T-helper 17 cell (primary cell): ENCODE measurements at places on chromosomes 12 and 14. TPM values are rescaled to one million over a fixed set of nuclear protein-coding genes. Genes with fewer than 3 reads are reported as not detected.

DNA sequence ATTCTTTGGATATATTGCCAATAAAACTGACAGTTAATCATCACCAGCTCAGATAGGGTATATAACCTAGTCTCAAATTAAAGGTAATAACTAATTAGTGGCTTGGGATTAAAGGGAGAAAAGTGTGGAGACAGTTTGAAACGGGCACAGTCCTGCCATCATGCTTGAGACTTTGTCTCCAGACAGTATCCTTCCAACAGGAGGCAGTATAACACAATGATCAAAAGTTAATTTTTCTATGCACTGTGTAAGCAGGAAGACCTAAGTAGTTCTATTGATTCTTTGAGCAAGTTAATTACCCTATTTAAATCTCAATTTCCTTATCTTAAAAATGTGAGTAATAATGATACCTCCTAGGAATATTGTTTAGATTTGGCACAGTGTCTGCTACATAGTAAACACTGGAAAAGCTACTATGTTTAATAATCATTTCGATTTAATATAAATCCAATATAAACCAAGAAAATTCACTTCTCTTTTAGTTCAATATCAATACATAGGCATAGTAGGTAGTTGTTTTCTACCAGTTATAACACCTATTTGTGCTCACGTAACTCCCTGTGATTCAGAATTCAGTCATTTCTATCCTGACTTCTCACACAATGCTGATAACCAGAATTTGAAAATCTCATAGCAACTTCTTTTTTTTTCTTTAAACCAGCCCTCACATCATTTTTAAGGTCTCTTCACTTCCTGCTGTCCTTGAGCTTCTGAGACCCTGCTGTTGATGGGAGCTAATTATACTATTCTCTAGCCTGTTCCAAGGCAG is 53.7 kb downstream of the GALNT4 start:
- H3K36me3 ChIP-seq, result no peaks in the 10 kb centered on the region
- peak overlapping the region; percentile 41 for H3K27ac ChIP-seq
- no peaks in the 10 kb centered on the region for H3K27me3 ChIP-seq
- no peak for DNase-seq

The REM2 gene
- 7.2 TPM for total RNA-seq

GRCh38 chr12:46494424-46494823 is 121.9 kb upstream of the SLC38A2 start:
- no peaks in the 10 kb centered on the region for H3K27me3 ChIP-seq
- DNase-seq, result no peak
- no peaks in the 10 kb centered on the region for H3K36me3 ChIP-seq
- no peaks in the 10 kb centered on the region for H3K4me1 ChIP-seq
- H3K4me3 ChIP-seq, result no peak overlapping the region

DNA sequence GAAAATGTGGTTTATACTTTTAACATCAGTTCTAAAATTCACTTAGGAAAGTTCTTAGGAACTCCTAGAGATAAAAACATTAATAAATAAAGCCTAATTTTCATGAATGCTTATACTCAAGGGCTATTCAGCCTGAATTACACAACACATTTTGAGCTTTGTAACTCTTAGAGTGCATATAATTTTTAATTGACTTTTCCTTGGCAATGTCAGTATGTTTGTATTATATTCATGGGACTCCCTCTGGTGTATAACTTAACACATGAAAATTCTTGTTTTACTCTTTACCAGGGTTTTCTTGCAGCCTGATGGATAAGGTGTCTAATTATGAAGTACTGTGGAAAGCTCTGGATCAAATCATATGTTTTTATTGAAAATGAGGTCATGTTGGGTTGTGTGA is 150.6 kb upstream of the HMGA2 start:
- no peak overlapping the region for H3K27ac ChIP-seq
- DNase-seq, result no peak
- H3K36me3 ChIP-seq, result no peaks in the 10 kb centered on the region
- H3K4me3 ChIP-seq, result no peak overlapping the region
- peaks cover 10% of the 10 kb centered on the region for H3K27me3 ChIP-seq
- H3K4me1 ChIP-seq, result no peaks in the 10 kb centered on the region

The KRT6B gene
- not detected for total RNA-seq

DNA sequence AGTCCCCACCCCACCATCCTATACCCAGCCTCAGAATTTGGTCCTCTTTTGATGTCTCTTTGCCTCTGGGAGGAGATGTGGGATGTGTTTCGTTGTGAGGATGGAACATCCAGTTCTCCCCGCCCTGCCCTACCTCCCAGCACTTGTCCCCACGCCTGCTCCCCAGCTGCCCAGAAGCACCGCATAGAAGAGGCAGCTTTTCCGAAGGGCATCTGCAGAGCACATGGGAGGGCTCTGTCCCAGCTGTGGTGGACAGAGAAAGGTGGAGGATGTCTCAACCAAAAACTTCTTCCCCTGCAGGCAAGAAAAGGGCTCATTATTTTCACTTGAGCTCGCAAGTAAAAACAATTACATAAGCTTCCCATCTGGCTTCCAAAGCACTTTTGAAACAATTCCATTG is 302.6 kb downstream of the PCNX1 start:
- H3K27ac ChIP-seq, result no peak overlapping the region
- no peak for DNase-seq
- peaks cover 3% of the 10 kb centered on the region for H3K4me1 ChIP-seq
- peaks cover 7% of the 10 kb centered on the region for H3K27me3 ChIP-seq
- H3K36me3 ChIP-seq, result peaks cover 3% of the 10 kb centered on the region
- no peak overlapping the region for H3K4me3 ChIP-seq

- H3K27me3 ChIP-seq, result no peaks in the 10 kb centered on the region
- no peak for DNase-seq
- peaks cover 40% of the 10 kb centered on the region for H3K4me1 ChIP-seq
- peak overlapping the region; percentile 37 for H3K27ac ChIP-seq
- H3K4me3 ChIP-seq, result no peak overlapping the region
- H3K36me3 ChIP-seq, result peaks cover 4% of the 10 kb centered on the region
These were observed 9.8 kb downstream of the SLC38A1 start for GRCh38 chr12:46259071-46259470.

- no peak for DNase-seq
- no peaks in the 10 kb centered on the region for H3K36me3 ChIP-seq
- H3K4me3 ChIP-seq, result no peak overlapping the region
- H3K27me3 ChIP-seq, result no peaks in the 10 kb centered on the region
- H3K27ac ChIP-seq, result no peak overlapping the region
These were observed 95.9 kb downstream of the TBX3 start for GRCh38 chr12:114588061-114588460.

GRCh38 chr14:101193106-101193844 is 289.8 kb upstream of the RTL1 start:
- no peaks in the 10 kb centered on the region for H3K36me3 ChIP-seq
- no peaks in the 10 kb centered on the region for H3K4me1 ChIP-seq
- no peak for DNase-seq
- no peak overlapping the region for H3K4me3 ChIP-seq

DNA sequence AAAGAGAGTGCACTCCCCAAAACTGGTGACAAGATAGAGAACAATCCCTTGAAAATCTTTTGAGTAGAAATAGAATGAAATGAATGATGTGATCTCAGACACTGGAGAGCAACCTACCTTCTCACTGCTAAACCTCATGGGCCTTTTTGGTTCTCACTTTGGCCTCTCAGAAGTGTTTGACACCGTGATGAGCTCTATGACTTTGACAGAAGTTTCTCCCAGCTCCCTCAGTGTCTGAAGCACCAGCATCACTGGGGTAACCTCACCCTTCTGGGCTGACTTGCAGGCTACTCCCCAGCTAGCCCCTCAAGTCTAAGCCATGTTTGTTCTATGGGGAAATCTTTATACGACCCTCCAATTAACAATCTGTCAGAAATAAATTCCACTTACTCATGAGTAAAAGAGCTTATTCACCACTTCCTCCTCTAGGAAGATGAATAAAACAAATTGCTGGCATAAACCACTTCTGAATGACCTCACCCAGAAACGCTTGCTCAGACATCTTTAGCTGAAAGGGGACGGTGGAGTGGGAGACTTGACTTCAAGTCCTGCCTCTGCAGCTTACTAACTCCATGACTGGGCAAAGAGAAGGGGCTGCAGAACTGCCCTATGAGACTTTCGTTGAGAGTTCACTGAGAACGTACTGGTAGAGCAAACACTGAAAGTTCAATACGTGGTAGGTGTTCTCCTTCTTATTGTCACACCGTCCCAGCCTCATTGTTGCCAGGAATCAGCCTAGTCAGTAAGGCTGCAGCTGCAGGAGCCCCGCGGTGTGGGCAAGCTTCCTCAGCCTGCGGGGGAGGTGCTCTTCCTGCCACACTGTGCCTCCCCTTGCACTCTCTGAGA is 46.5 kb downstream of the ST8SIA1 start:
- peaks cover 31% of the 10 kb centered on the region for H3K4me1 ChIP-seq
- DNase-seq, result no peak
- peak overlapping the region; percentile 58 for H3K4me3 ChIP-seq
- no peaks in the 10 kb centered on the region for H3K27me3 ChIP-seq
- peaks cover 4% of the 10 kb centered on the region for H3K36me3 ChIP-seq

The ETV6 gene
- total RNA-seq, result 60.6 TPM

The CRIP1 gene
- total RNA-seq, result 842 TPM

DNA sequence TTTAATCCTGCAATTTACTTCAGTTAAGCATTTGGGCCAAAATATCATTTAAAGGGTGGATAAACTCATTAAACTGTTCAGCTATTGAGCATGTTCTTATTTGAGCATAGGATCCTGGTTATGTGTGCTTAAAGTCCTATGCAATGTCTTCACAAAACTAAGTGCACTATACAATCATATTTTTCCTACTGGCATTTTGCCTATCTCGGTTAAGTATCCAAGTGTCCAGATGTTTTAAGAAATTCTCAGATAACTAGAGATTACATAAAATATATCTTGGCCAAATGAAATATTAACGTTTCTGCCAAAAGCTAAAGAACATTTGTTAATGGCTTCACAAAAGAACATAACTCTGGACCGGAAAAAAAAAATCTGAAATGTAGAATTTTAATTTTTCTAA is 250.8 kb upstream of the LRFN5 start:
- H3K27me3 ChIP-seq, result no peaks in the 10 kb centered on the region
- H3K27ac ChIP-seq, result no peak overlapping the region
- H3K4me3 ChIP-seq, result no peak overlapping the region
- H3K36me3 ChIP-seq, result no peaks in the 10 kb centered on the region
- H3K4me1 ChIP-seq, result no peaks in the 10 kb centered on the region
- no peak for DNase-seq

GRCh38 chr12:68866950-68867349 is 59.0 kb downstream of the MDM2 start:
- peaks cover 21% of the 10 kb centered on the region for H3K27me3 ChIP-seq
- no peak for DNase-seq
- no peaks in the 10 kb centered on the region for H3K36me3 ChIP-seq

The NAV3 gene
- total RNA-seq, result not detected

The VPS33A gene
- total RNA-seq, result 18.9 TPM

GRCh38 chr14:102951034-102951433 is 28.6 kb downstream of the AMN start:
- H3K4me1 ChIP-seq, result peaks cover 13% of the 10 kb centered on the region
- H3K36me3 ChIP-seq, result peaks cover 2% of the 10 kb centered on the region
- H3K27me3 ChIP-seq, result no peaks in the 10 kb centered on the region
- no peak overlapping the region for H3K27ac ChIP-seq

DNA sequence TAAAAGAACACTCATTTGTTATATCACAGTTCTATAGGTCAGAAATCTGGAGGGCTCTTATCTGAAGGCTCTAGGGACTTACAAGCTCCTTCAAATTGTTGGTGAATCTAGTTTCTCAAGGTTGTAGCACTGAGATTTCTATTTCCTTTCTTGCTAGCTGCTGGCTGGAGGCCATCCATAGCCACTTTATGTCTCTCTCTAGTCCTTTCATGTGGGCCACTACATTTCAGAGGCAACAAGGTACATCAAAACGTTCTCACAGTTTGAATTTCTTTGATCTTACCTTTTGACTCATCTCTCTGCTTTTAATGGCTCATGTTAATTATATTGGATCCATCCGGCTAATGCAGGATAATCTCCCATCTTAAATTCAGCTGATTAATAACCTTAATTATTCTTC is 286.8 kb downstream of the DIO2 start:
- H3K27ac ChIP-seq, result no peak overlapping the region
- H3K36me3 ChIP-seq, result no peaks in the 10 kb centered on the region
- H3K27me3 ChIP-seq, result no peaks in the 10 kb centered on the region
- no peaks in the 10 kb centered on the region for H3K4me1 ChIP-seq

DNA sequence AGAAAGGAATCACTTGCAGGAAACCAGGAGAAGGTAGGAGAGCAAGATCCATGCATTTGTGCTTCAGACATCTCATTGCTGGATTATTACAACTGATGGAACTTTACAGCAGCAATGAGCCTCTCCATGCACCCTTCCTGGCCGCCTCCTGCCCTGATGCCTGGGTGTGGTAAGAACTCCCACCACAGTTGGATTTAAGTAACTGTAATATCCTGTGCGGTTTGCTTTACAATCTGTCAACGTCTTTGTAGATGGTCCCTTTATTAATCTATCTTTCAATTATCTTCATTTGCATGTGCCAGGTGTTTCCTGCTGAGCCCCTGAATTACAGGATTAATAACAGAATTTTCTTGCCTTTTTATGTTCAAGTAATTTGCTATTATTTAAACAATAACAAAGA is 1300.5 kb upstream of the TMEM132C start:
- H3K4me1 ChIP-seq, result no peaks in the 10 kb centered on the region
- no peak for DNase-seq
- H3K4me3 ChIP-seq, result no peak overlapping the region
- H3K27me3 ChIP-seq, result peaks cover 5% of the 10 kb centered on the region

The SERPINA5 gene
- not detected for total RNA-seq

The LHX5 gene
- total RNA-seq, result not detected

- H3K27me3 ChIP-seq, result no peaks in the 10 kb centered on the region
- H3K4me1 ChIP-seq, result peaks cover 9% of the 10 kb centered on the region
- no peak for DNase-seq
- H3K36me3 ChIP-seq, result no peaks in the 10 kb centered on the region
- no peak overlapping the region for H3K27ac ChIP-seq
- H3K4me3 ChIP-seq, result no peak overlapping the region
These were observed 6.7 kb upstream of the BTBD6 start for GRCh38 chr14:105241641-105242040.
